ENCODE measurements at places on chromosomes 4 and X.
A peak's percentile ranks its signal among the peaks of the same experiment; 100 is the strongest.

DNA sequence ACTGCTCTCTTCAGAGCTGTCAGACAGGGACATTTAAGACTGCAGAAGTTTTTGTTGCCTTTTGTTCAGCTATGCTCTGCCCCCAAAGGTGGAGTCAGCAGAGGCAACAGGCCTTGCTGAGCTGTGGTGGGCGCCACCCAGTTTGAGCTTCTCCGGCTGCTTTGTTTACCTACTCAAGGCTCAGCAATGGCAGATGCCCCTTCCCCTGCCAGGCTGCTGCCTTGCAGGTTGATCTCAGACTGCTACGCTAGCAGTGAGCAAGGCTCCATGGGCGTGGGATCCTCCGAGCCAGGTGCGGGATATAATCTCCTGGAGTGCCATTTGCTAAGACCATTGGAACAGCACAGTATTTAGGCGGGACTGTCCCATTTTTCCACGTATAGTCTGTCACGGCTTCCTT lies 371.4 kb upstream of the AMOT start:
- DNase-seq, result no peak

DNA sequence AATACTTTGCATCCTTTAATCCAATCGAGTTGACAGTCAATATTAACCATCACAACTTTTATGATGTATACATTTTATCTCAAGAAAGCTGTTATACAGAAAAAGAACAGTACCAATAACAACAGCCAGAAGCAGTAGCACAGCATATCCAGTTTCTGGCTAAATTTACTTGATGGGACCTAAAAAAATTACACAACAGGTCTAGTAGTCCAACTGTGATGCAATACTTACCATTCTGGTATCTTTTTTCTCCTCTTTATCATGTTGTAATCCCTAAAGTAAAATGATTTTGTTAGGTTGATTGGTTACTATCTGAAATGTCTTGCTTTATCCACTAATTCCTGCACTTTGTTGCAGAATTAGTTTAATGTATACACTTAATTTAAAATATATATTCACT lies 1150.6 kb downstream of the FAT4 start:
- no peak for DNase-seq

- DNase-seq, result no peak
These were observed 211.4 kb downstream of the MID1IP1 start for GRCh38 chrX:39012621-39013111.

- DNase-seq, result no peak
These were observed 3.7 kb downstream of the QRFPR start for GRCh38 chr4:121377076-121377475.

DNA sequence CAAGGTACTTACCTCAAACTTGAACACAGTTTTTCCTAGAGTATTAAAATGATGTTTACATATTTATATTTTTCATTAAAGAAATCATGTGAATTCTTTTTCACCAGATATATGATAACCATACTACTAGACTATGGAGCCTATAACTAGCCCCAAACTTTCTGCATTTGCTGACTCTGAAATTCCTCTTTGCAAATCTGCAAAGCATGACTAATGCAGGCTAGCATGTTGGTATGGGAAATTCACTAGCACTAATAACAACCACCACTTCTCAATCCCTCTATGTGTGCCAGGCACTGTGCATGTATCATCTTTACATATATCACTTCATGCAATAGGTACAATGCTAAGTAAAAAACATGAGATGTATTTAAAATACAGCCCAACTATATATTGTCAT lies 51.1 kb downstream of the SLC10A7 start:
- DNase-seq, result peak; percentile 31

DNA sequence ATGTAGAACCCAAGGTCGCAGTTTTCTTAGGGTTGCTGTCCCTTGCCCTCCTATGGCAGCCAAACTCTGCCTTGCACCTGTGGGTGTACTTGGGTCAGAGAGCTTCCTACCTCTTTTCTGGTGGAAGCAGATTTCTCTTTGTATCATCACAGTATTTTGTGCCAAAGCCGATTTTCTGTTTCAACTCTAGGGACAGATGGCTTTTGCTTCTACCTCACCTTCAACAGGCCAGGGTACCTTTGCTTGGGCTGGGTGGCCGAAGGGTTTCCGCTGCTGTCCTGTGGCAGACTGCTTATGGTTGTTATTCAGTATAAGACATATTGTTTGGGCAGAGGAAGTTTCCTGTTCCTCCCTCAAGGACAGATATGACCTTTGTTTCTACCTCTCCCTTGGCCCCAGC lies 22.4 kb downstream of the NEIL3 start:
- no peak for DNase-seq

DNA sequence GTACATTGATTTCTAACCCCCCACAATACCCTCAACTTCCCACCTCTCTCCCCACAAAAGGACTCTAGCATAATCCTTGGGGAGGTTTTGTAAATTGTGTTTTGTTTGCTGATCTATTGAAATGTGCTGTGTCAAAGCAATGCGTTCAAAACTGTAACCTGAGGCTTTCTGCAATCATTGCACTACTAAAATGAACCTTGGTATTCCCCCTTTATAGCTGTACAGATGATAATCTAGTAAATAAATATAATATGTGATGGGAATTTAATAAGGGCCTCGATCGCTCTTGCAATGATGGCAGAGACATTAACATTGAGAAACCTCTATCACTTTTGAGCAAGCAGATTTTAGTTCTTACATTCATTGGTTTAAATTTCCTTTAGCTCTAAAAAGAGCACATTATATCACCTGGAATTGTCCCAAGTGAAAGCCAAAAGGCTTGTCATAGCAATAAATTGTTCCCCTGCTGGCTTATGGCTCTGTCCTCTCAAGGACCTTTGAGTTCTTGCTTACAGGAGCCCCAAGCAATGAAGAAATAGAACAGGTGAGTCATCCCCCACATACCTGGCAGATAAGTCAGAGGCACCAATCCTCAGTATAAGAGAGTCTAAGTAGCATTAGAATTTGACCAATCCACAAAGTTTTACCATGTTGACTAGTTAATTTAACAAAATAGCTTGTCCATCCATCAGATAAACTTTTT lies 18.4 kb upstream of the ACE2 start:
- peak; percentile 86 for DNase-seq

DNA sequence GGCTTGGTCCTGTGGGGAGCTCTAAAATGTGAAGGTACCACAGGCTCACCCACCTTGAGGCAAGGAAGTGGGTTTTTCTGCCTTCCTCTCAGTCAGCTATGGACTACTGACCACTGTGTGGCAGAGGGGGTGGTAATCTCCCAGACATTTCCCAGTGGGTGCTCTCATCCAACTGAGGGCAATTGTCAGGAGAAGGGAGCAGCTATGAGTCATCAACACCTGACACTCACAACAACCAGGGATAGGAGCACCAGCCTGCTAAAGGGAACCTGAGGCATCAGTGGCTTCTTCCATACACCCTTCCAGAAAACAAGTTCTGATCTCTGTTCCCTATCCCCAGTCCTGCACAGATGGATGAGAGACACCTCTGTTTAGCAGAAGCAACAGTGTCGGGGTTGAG lies 468.8 kb downstream of the BCOR start:
- no peak for DNase-seq

GRCh38 chrX:143296521-143296920 lies 220.8 kb downstream of the SPANXN3 start:
- DNase-seq, result no peak

DNA sequence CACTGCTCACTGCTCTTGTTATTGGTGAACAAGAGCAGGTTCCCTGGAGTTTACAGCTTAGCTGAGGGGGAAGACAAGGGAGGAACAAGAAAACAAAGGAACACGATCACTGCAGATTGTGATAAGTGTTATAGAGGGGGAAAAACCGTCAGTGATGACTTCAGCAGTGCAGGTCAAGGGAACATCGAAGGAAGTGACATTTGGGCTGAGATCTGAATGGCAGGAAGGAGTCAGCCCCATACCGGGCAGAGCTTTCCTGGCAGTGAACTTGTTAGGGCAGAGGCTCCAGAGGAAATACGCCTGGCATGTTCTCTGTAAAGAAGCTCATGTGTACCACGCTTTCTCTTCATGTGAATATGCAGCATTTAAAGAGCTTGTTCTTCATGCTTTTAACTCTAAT lies 78.1 kb downstream of the LDB2 start:
- no peak for DNase-seq

- DNase-seq, result no peak
These were observed 427.4 kb downstream of the RAB28 start for GRCh38 chr4:13056630-13057189.

- DNase-seq, result peak; percentile 45
These were observed 109.3 kb upstream of the KLHL13 start for GRCh38 chrX:118225711-118226428.

DNA sequence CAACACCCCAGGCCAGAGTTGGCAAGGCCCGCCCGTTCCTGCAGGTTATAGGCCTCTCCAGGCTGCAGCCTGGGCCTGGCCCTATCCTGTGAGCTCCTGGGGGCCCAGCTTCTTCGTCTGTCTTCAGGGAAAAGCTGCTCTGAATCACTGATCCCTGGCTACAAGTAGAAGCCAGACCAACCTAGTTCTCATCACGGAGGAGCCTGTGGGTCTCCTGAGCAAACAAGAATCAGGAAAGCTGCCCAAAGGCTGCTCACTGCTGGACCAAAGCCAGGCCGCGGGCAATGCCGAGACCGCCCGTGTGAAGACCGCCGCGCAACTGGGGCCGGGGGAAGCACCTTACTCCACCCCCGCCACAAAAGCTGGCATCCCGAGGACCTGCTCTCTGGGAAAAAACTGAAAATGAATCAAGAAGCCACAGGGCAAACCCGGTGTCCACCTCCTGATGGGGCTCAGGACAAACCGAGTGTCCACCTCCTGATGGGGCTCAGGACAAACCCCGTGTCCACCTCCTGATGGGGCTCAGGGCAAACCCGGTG lies 12.8 kb downstream of the CTBP1 start:
- no peak for DNase-seq

- no peak for DNase-seq
These were observed 91.1 kb upstream of the NKX1-1 start for GRCh38 chr4:1497189-1497801.

GRCh38 chr4:142818031-142818430 lies 28.1 kb downstream of the INPP4B start:
- DNase-seq, result no peak

GRCh38 chrX:11474576-11474975 lies 181.4 kb downstream of the AMELX start:
- no peak for DNase-seq

DNA sequence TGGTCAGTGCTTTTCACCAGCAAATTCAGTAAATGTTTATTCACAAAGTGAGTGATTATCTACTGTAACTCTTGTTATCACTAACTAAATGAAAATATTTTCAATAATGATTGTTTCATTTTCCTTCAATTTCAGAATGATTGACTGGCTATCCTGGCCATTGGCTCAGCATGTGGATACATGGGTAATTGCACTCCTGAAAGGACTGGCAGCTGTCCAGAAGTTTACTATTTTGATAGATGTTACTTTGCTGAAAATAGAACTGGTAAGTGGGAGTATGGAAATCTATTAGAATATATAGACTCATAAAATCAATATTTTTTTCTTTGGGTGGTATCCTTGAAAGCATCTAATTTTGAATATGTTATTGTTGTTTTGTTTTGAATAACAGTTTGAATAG lies 10.9 kb downstream of the USP38 start:
- DNase-seq, result no peak

GRCh38 chrX:102934624-102935023 lies 2.4 kb upstream of the RAB40AL start:
- peak; percentile 12 for DNase-seq

- no peak for DNase-seq
These were observed 142.2 kb downstream of the SH2D1A start for GRCh38 chrX:124488412-124489161.

DNA sequence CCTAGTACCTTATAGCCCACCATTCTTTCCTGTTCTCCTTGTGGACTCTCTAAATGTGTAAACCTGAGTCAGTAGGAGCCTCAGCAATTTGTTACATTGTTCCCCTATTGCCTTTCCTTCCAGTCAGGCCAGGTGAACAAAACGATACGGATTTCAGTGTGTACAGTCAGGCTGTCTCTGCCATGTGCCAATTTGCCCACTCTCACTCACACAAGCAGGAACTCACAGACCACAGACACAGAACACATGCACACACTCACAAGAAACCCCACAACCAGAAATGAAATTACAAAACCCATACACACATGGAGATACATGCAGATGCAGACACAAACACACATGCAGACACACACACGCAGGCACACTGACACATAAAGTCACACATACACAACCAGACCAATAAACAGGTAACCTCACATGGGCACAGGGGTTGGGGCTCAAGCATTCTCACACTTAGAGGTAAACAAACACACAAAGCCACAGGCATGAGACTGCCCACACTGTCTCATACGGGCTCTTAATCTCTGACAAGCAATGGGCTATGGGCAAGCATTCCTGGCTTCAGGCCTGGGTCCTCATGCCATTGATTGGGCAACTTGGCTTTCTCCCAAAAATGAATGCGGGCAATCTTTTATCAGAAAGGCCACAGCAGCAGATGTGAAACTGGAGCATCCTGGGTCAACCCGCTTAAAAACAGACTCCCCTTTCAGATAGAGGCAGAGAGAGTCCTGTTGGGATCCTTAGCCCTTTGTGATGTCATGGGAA lies 68.7 kb downstream of the NBDY start:
- peak; percentile 18 for DNase-seq

DNA sequence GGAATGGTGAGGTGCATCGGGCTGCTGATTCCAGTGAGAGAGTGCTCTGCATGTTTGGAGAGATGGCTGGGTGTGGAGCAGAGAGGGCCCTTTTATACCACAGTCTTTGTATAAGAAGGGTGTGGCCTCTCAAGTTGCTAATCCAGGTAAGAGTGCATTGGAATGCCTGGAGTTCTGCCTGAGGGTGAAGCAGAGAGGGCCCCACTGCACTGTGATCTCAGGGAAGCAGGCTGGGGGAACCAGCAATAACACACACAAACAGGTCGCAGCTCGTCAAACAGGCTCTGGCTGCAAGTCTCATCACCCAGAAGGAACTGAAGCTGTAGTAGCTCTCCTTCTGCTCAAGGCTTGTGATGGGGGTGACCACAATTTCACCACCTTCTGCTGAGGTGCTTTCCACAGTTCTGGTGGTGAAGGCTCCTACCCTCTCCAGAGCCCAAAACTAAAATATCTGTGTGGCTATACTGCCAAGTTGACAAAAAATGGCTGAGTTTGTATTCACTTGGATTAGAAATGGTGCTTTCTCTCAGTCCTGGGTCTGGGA lies 687.4 kb upstream of the HS3ST1 start:
- DNase-seq, result peak; percentile 57

DNA sequence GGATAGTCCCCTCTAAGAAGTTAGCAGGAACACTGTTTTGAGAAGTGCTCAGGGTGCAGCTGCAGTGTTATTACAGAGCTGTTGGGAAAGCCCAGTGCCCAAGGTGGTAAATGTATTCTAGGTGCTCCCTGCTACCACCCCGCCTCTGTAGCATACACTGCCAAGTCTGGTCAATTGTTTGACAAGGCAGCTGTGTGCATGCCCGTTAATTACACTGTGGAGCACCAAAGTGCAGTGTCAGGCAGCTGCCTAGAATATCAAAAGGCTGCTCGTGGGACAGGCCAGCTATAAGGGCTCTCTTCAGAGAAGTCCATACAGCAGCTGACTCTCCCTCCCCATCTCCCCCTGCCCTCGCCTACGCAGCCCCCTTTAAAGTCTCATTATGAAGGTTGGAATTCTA lies 99.9 kb upstream of the KLHL13 start:
- no peak for DNase-seq

GRCh38 chr4:187268940-187269339 lies 545.3 kb upstream of the FAT1 start:
- peak; percentile 90 for DNase-seq
